ENCODE measurements at places on chromosomes 3 and 15.

GRCh38 chr15:90184119-90184785, 16.9 kb upstream of the SEMA4B start:
- DNase-seq: no peak

- no peak for DNase-seq
Measured at GRCh38 chr3:106491796-106492195, 623.0 kb upstream of the CBLB start.

DNA sequence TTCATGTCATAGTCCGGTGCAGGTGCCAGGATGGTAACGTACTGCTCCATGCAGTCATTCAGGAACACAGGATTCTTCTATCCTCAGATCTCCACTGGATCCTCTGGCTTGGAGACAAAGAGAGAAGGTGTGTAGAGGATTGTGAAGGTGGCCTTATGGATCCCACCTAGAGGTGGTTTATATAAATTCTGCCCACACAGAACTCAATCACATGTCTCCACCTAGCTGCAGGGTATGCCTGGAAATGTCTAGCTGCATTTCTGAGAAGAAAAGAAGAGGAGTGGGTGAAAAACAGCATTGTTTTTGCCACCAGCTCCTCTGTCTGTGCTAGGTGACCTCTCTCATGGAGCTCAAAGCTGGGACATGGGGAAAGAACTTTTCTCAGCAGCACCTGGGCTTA, 478.7 kb downstream of the PDCD6IP start:
- DNase-seq: no peak

GRCh38 chr3:23202203-23202920, 765 bp upstream of the UBE2E2 start:
- DNase-seq: peak; percentile 15

DNA sequence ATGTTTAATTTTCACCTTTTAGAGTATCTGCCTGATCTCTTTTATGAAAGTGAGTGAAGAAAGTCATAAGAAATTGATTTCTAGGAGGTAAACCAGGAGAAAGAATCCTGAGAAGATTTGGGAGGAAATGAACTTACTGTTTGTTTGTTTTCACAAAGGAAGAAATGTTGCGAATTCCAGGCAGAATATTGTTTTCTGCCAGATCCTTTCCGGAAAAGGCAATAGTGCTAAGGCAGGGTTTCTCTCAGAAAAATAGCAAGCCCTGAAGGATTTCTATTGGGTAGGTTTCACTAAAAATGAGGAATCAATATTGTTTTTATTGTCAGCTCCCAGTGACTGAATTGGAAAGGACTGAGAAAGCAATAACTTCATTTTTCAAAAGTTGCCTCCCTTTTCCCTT, 85.7 kb upstream of the TGFBR2 start:
- DNase-seq: no peak

DNA sequence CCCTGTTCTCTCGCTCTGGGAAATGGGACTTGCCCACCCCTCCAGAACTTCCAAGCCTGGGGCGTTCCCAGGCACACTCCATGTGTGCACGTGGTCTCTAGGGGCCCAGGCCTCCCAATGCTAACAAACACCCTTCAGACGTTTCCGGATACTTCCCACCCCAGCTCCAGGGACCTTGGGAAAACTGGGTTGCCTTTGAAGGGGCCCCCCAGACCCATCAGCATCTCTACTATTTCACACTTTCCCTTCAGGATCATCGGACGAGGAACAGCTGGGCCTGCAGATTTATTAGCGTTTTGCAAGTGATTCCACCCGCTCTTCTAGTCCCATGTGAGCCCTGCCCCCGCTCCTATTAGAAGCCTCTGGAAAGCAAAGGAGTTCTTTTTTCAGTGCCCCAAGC, 63.2 kb downstream of the MAGEF1 start:
- no peak for DNase-seq

DNA sequence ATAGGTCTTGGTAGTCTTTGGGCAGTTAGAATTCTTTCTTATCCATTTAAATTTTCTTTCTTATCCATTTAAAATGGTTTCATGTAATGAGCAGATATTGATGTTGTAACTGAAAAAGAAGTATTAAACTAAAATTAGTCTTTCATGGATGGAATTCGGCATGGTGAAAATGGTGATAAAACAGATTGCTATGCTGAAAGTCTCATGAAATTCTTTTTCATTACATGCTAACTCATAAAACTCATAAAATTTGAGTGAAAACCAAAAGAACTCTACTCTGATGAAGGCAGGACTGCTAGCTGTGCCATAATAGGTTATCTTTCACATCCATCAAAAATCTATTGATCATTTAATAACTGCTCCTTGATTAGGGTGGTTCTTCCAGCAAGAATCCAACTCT, 3.9 kb upstream of the CD96 start:
- DNase-seq: no peak

GRCh38 chr15:91589360-91589759, 264.1 kb upstream of the SLCO3A1 start:
- DNase-seq: no peak

DNA sequence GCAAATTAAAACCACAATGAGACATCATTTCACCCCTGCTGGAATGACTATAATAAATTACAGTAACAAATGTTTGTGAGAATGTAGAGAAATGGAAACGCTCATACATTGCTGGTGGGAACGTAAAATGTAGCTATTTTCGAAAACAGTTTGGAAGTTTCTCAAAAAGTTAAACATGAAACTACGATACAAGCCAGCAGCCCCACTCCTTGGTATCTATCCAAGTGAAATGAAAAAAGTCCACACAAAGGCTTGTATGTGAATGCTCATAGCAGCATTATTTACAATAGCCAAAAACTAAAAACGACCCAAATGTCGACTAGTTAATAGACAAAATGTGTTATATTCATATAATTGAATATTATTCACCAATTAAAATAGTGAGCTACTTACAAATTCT, 22.9 kb upstream of the CFAP20DC start:
- DNase-seq: no peak

DNA sequence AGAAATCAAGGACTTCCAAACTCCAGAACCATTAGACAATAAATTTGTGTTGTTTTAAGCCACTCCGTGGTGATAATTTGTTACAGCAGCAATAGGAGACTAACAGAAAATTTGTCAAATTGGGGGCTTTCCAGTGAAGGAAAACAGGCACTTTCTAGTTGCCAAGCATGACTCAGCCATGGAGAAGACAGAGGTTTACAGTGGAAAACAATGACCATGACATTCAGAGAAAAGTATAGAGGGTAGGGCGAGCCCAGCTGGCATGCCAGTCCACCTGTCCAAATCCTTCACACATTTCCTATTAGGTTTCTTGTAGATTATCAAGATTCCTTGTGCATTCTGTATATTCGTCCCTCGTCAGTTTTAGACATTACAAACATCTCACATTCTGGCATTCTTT, 24.9 kb downstream of the SLCO2A1 start:
- DNase-seq: no peak

DNA sequence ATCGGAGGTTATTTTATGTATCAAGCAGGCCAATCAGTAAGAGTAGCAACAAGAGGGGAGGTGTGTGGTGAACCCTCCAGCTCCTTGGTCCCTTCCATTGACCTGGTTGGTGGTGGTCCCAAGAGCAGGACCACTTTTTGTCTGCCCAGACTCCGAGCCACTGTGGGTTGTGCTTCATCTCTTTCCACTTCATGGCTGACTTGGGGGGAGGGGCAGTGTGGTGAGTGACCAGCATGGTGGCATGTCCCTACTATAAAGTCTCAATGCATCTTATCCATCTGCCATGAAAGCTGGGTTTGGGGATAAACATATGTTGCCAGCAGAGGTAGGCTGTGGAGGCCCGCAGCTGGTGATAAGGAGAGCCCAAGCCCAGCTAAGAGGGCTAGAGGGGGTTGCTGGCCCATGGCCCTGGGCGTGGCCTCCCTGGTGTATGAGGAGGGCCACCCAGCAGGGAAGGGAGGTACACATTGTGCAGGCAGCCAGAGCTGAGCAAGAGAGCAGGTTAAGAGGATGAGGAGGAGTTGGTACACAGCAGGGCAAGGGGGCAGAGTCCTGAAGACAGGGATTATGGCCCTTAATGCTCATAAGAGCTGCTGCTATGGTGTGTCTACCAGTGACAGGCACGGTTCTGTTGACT, 7.0 kb downstream of the AEN start:
- no peak for DNase-seq

DNA sequence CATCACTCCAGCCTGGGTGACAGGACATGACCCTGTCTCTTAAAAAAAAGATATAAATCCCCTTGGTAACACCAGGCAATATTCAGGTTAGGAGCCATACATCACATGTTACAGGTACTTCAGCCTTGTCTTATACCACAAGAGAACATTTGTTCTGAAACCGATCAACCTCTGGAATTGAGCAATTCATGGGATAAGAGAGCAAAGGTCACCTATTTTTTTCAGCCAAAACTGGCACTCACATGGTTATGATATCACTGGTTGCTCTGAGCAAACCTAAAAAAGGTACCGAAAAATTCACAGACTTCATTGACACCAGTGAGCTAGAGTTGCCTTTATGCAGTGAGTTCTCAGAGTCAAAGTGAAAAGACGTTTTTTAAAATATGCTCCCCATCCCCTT, 9.1 kb downstream of the SPICE1 start:
- no peak for DNase-seq
